ENCODE measurements at places on chromosomes 7 and 10.

DNA sequence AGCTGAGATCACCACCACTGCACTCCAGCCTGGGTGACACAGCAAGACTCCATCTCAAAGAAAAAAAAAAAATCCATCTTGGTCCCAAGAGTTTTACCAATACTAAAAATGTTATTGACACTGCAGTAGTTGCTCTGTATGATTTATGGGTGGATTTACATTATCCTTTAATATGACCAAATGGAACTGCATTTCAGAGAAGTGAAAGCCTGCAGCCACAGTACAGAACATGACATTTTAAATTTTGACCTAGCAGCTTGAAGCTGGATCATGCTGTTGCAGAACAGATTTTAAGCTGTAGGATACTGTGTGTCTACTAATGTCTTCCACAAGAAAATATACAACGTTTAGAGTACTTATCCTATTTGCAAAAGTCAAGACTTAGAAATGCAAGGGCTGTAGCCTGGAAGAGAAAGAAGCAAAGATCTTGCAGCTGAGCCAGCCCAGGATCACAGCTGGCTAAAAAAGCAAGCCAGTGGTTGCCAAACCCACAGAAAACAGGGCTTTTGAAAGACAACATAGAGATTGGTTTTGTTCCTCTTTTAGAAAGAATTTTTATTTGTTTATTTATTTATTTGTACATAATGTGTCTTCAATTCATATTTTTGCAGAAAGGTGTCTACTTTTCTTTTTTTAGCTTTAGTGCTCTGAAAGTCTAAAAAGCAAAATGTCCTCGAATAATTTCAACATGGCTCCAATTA is 55.2 kb upstream of the WNT16 start:
- no peak for DNase-seq

DNA sequence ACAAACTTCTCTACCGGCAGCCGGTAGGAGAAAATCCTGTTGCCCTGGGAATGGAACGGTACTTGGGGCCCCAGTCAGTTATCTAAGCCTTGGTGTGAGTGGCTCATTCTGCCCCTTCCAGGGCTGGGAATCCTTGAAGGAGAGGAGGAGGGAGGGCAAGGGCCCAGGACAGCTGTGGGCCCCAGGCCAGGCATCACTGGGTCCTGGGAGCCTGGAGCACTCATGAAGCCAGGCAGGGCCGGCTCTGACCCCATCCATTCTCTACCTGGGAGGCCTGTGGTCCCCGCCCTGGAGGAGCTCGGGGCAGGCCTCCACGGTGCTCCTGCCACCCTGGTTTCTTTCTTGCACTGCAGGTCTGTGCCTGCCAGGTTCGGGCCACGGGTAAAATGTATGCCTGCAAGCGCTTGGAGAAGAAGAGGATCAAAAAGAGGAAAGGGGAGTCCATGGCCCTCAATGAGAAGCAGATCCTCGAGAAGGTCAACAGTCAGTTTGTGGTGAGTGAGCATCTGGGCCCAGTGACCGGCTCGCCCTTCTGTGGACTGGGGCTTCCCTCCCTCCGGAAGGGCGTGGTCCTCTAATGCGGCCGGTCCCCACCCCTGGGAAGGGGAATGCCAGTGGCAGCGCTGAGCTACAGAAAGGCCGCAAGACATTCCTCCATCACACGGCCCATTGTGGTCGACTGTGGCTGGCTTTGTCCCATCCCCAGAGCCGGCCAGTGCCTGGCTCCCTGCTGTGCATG is 111.3 kb downstream of the RGS10 start:
- DNase-seq: no peak

DNA sequence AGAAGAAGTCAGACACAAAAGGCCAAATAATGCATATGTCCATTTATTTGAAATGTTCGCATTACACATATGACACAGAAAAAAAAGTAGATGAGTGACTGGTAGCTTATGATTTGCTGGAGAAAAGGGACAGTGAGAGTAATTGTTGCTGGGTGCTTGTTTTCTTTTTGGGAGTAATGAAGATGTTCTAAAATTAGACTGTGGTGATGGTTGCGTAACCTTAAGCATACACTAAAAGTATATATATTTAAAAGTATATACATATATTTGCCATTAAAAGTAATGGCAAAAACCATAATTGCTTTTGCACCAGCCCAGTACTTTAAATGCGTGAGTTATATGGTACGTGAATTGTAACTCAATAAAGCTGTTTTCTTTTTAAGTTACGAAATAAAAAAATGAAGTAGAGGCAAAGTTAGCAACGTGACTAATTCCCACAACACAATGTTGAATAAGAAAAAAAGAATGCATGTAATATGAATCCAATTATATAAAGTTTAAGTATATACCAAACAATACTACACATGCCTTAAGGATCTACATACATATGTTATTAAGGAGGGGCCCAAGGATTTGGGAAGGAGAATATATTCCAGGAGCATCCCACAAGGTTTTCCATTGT is 360.4 kb upstream of the CELF2 start:
- no peak for DNase-seq

DNA sequence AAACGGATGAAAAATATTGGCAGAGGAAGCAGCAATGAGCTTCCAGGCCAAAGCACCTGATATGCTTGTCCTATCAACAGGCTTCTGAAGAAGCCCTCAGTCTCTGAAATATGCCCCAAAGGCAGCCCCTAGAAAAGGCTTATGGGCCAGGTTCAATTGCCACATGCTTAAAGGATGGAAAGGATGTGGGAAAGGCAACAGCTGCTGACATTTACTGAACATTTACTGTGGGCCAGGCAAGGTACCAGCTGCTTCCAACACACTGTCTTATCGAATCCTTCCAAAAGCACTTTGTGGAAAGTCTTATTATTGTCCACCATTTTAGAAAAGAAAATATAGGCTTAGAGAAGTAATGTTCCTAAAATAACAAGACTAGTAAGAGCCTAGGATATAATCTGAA is 56.5 kb downstream of the DOCK4 start:
- no peak for DNase-seq

- no peak for DNase-seq
These were observed 166.3 kb downstream of the NEURL1 start for GRCh38 chr10:103659674-103660363.

GRCh38 chr10:44991571-44991970 is 9.2 kb upstream of the ZNF22 start:
- no peak for DNase-seq

- DNase-seq: no peak
These were observed 771.7 kb downstream of the SORCS1 start for GRCh38 chr10:106392778-106393177.

- DNase-seq: peak; percentile 36
These were observed 82.7 kb downstream of the PLCE1 start for GRCh38 chr10:94076325-94076841.

- peak; percentile 42 for DNase-seq
These were observed at the start of gene LRCH4 for GRCh38 chr7:100585511-100586265. Gene LRCH4 (minus strand): TSS chr7:100586129. CDS start chr7:100586100, 29 bp downstream.

- DNase-seq: no peak
These were observed 133.1 kb upstream of the LYZL2 start for GRCh38 chr10:30762620-30763019.

- DNase-seq: no peak
These were observed 10.9 kb downstream of the STK32C start for GRCh38 chr10:132296666-132297443.

GRCh38 chr7:157703534-157704195 is 366.9 kb downstream of the DNAJB6 start:
- DNase-seq: no peak

- no peak for DNase-seq
These were observed 14.3 kb downstream of the PRF1 start for GRCh38 chr10:70588255-70588654.

DNA sequence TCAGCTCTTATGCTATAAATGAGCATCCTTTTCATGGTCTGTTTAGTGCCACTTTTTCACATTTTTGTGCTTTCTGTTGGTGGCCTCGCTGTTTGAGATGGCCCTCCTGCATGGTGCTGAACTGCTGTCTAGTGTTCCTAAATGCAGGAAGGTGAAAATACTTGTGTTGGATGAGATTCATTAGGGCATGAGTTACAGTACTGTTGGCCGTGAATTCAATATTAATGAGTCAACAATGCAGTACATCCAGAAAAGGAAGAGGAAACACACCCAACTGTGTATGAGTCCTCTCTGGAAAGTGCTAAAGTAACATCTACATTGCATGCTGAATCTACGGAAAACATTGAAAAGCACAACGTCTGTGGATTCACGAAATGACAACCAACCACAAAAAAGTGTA is 124.0 kb downstream of the HERPUD2 start:
- DNase-seq: no peak

Measured in A549 (cell line).